Globus pallidus (tissue), 1 donor: ENCODE measurements at places on chromosomes 12 and 14.

DNA sequence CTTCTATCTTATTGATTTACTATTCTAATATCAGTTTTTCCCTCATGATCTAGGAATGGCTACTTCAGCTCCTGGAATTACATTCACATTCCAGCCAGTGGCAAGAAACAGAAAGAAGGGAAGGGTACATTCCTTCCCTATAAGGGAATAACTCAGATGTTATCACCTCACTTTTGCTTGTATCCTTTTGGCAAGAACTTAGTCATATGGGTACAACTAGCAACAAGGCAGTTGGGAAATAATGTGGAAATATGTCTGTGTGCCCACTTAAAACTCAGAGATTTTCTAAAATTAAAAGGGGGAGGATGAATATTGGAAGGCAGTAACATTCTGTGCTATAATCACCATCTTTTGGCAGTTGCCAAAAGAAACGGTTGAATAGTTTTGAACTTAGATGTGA is 85.6 kb downstream of the MSRB3 start:
- DNase-seq, result no peak

DNA sequence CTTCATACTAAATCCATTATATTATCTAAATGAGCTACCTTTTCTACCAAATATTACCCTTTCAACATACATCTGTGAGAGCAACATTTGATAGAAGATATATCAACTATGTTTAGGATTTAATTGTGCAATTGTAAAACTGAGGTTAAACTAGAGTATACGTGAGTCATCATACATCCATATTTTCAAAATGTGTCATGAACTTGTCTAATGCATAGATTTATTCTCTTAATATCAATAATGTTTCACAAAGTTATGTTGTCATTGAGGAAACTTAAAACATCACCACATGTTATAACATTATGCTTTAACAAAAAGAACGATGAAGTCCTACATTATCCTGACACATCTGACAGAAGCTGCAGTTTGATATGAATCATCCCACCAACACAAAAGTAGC is 645.5 kb upstream of the NOVA1 start:
- no peak for DNase-seq

GRCh38 chr12:89450907-89451306 is 73.7 kb downstream of the GALNT4 start:
- no peak for DNase-seq

- no peak for DNase-seq
These were observed 261.7 kb upstream of the FKBP4 start for GRCh38 chr12:2533036-2533435.

DNA sequence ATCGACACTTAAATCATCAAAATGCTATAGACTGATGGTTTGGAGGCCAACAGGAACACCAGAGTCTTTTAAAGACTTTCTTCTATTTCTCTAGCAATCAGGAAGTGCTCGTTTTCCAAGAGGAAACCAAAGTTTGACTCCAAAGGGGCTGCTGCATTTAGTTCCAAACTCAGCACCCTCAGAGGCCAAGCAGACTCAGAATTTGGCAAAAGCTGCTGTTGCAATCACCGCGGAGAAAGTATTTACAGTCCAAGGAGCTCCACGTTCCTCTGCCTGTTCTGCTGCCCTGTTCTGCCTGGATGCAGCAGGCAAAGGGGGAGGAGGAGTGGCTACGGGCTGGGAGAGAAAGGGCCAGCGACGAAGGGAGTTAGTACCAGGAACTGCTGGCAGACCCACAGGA is 325.1 kb downstream of the BCL11B start:
- DNase-seq, result no peak

- DNase-seq, result no peak
These were observed 101.5 kb upstream of the PCED1B start for GRCh38 chr12:46977871-46978375.

DNA sequence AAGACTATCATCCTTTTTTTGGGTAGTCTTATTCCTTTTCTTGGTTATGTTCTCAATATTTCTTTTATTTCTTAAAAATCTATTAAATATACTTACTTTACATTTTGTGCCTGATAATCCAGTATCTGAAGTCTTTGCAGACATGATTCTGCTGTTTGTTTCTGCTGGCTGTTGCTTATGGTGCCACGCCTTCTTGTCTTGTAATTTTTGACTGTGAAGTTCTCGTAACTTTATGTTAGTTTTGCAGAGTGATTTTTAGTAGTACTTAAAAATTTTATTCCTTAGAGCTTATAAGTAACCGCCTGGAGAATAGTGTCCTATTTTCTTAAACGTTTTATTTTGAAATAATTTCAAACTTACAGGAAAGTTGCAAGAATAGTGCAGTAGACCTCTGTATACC is 10.5 kb downstream of the FRS2 start:
- no peak for DNase-seq

DNA sequence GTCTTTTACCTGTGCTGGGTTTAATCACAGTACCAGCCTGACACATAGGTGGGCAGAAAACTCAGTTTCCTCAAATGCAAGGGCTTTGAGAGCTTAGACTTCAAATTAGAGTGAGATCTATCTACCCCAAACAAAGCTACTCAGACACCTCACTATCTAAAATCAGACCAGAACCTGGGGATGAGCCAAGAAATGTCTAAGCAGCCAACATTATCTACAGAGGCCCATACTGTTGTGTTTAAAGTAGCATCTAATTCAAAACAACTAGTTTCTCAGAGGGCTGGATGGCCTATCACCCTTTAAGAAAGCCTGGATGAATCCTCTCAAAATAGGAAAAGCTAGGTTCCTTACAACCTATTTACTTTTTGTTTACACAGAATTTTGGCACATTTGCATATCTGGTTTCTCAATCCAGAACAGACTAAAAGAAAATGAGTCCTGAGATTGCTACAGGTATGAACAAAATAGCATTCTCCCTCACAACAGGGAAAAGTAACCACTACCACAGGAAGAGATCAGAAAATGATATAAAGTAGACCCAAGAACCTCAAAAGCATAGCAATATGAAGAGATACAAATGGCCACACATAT is 142.4 kb downstream of the ZFP36L1 start:
- DNase-seq, result no peak

DNA sequence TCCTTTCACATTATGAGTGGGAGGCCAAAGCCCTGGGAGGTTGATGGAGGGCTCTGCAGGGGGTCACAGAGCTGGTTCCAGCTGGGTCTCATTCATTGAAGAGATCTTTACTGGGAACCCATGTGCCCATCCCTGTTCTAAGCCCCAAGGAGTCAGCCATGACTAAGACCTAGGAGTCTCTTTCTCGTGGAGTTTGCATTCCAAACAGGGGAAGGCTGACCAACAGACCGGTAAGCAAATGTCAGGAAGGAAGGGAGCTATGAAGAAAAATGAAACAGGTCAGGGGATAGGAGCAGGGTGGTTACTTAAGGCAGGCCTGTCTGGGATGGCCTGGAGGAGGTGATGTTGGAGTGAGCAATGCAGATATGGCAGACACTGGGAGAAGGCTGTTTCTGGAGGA is 31.5 kb downstream of the SYNDIG1L start:
- no peak for DNase-seq

DNA sequence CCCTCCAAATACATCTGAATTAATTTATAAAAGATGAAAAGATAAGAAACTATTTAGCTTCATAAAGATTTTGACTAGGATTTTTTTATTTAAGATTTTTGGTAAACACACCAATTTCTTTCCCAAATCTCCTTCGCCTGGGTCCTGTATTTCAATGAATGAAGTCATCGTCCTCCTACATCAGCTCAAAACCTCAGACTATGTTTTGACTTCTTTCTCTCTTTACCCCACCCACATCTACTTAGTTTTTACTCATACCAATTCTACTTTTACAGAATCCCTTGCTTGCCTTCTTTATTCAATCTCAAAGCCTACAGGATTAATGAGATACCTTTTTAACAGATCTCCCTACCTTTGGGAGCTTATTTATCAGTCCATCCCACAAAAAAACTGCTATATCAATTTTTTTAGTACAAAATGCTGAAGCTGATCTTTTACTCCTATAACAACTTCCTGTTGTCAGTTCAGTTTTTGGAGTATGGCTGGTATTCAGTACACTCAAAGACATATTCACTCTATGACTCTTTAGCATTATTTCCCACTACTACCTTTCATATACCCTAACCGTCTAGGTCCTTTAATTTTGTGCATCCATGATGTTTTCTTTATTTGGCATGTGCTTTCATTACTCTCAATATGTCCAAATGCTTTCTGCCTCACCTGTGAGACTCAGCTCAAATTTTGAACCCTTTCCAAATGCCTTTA is 18.7 kb upstream of the CCDC91 start:
- DNase-seq, result no peak

GRCh38 chr14:51658441-51659173 is 6.9 kb downstream of the FRMD6 start:
- no peak for DNase-seq

DNA sequence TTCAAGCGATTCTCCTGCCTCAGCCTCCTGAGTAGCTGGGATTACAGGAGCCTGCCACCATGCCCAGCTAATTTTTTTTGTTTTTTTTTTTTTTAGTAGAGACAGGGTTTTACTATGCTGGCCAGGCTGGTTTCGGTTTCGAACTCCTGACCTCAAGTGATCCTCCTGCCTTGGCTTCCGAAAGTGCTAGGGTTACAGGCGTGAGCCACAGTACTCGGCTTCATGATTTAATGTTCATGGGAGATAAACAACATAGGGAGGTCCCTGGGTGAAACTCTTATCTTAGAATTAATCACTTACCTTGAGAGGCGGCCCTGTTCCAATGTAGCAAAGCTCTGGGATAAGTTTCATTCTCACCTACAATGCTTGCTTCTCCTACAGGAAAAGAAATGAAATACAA is 48.3 kb downstream of the SEL1L start:
- no peak for DNase-seq

DNA sequence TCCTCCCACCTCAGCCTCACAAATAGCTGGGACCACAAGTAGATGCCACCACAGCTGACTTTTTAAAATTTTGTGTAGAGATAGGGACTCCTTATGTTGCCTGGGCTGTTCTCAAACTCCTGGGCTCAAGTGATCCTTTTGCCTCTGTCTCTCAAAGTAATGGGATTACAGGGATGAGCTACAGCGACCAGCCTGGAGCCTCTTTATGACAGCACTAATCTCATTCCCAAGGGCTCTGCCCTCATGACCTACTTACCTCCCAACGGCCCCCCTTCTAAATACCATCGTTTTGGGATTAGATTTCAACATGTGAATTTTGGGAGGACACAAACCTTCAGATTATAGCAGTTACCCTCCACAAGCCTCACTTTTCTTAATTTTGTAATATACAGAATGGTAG is 150.6 kb upstream of the FUT8 start:
- DNase-seq, result no peak

GRCh38 chr14:64069634-64070359 is 217.0 kb downstream of the SYNE2 start:
- no peak for DNase-seq

DNA sequence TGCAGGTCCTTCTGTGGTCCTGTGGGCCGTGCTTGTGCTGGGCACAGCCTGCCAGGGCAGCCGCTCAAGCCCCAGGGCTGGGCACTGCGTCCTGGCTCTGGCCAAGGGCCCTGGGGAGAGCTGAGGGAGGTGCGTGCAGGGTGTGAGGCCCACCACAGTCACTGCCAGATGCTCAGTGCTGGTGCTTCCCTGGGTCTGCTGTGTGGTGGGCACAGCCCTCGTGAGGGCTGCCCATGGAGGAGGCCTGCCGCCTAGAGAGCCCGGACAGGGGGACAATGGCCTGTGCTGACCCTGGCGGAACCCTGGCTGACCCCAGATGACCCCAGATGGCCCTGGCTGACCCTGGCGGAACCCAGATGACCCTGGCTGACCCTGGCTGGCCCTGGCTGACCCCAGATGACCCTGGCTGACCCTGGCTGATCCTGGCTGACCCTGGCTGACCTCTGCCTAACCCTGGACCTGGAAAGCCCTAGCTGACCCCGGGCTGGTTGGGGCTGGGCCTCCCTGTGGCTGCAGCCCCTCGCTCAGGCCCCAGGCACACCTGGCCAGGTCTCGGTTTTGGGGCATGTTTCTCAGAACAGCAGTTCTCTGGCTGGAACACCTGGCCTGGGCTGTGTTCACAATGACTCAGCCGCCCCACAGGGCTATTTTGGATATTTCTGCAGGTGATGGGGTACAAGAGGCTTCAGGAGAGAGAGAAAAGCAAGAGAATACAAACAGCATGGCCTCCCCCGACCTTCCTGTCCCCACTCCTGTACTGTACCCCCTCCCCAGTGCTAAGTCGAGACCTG is 55.4 kb downstream of the TMEM121 start:
- no peak for DNase-seq

- DNase-seq, result peak; percentile 62
These were observed 35.2 kb downstream of the ZFP36L1 start for GRCh38 chr14:68757618-68758081.

DNA sequence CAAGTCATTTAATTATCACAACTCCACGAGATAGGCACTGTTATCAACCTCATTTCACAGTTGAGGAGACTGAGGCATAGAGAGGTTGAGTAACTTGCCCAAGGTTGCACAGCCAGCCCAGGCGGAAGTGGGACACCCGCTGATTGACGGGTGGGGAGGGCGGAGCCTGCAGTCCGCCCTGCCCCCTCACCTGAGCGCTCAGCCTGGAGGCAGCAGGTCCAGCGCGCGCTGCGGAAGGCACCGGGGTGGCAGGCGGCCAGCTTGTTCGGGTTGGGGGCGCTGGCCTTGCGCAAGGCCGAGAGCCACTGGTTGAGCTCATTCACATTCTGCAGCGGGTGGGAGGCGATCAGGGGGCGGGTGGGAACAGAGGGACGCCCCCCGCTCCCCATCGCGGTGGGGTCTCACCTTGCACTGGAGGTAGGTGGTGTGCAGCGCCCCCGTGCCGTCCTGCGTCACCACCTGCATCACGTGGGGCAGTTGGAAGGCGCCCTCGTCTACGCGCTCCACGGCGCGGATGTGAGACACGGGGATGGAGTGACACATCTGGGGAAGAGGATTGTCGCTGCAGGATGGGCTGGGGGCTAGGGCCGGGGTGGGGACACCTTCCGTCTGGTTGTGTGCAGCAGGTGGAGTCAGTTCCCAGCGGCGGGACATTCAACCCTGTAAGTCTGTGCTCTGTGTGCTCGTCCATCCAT is 31.7 kb downstream of the RASAL1 start:
- DNase-seq, result no peak

DNA sequence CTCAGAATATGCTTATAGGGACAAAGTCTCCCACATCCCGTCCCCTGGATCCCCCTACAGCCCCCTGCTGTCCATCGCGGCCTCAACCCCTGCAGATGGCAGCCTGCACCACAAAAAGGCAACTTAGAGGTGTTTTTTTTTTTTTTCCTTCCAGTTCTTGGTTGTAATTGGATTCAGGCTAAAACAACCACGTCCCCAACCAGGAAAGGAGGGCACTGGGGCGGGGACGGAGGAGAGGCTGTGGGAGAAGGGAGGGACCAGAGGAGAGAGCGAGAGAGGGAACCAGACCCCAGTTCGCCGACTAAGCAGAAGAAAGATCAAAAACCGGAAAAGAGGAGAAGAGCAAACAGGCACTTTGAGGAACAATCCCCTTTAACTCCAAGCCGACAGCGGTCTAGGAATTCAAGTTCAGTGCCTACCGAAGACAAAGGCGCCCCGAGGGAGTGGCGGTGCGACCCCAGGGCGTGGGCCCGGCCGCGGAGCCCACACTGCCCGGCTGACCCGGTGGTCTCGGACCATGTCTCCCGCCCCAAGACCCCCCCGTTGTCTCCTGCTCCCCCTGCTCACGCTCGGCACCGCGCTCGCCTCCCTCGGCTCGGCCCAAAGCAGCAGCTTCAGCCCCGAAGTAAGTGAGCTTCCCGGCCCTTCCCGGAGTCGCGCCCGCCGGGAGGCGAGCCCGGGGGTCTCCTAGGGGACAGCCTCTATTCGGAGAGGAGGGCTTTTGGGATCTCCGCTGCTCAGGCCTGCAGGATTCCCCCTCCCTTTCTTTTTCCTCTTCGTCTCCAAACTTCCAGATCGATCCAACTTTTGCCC is at the start of gene MMP14:
Gene MMP14, plus strand, starts transcription at position 285 of the 813 bp plus-strand sequence. Its CDS starts 233 bp downstream, at position 518.
- DNase-seq, result no peak
